ENCODE measurements at places on chromosomes 1 and 21.

- DNase-seq, result no peak
Measured at GRCh38 chr1:157849229-157849875, 7.7 kb upstream of the CD5L start.

DNA sequence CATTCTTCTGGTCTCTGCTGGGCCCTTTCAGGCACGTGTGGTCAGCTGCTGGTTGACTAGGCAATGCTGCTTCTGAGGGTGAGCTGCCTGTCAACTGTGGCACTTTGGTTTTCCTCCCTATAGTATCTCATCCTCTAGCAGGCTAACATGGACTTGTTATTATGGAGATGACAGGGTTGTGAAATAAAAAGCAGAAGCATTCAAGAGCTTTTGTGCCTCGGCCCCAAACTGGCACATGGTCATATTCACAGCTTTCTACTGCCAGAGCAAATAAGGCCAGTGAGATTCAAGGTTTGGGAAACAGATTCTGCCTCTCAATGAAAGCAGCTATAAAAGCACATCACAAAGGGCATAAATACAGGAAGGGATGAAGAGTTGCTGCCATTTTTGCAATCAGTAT is 1.6 kb upstream of the ZNF124 start:
- no peak for DNase-seq

- DNase-seq, result peak; percentile 32
Measured at GRCh38 chr1:211329764-211330201, 3.1 kb downstream of the TRAF5 start.

DNA sequence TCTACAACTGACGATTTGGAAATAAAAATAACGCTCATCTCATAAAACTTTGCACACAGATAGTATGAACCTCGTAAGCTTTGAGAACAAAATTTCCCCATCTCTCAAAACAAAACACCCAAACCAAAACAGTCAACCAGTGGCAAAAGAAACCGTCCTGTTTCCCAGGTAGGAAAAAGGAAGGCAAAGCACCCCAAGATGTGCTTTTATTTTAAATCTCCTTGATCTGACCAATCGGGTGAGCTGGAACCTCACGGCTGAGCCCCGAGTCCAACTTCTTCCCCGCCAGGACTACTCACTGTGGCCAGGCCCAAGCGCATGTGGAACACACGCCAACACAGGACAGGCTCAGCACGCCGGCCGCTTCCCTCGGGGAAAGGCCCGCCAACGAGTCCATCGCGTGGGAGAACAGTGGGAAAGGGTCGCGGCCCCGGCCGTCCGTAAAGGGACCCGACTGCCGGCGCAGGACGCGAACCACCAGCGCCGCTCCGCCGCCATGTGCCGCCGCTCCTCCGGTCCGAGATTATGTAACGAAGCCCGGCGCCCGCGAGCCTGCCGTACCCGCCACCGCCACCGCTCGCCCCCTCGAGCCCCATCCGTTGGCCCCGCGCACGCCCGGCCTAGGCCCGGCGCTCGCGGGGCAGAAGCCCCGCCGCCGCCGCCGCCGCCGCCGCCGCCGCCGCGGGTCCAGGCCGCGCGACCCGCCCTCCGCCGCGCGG is 759 bp downstream of the AHCTF1 start:
- peak; percentile 38 for DNase-seq

DNA sequence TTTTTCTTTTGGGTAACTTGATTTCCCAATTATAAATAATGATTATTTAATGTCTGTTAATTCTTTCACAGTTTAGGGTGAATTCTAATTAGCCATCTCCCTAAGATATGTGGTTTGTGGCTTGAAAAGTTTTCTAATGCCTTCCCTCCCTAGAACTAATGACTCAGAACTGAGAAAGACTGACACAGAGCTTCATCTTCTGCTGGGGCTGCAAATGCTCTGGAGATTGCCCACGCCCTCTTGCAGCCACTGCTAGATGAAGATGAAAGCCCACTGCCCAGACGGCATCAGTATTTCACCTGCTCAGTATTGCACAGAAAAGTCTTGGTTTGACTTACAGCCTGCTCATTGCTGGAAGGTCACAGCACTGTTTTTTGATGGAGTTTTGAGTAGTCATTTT is 101.5 kb downstream of the ST6GALNAC3 start:
- peak; percentile 1 for DNase-seq

GRCh38 chr21:15839601-15840000 is 109.8 kb downstream of the USP25 start:
- DNase-seq, result no peak
